ENCODE measurements at places on chromosomes 6 and 20.

DNA sequence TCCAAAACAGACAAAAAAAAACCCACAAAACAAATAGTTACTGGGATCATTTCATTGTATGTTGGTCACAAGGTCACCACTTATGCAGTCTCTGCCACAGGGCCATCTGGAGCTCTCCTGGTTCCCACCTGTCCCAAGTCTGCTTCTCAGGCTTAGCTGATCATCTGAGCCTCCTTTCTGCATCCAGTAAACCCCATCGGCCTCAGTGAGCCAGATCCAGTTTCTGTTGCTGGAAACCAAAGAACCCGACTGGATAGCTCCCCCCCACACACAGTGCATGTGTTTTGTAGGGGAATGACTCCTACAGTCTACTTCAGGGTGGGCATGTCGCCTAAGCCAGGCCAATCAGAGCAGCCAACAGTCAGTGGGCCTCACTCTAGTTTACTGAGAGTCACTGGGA lies 233.3 kb downstream of the PREX1 start:
- DNase-seq, result no peak

- no peak for DNase-seq
These were observed 40.3 kb upstream of the CD93 start for GRCh38 chr20:23126281-23127061.

- DNase-seq, result peak; percentile 7
These were observed 257.8 kb downstream of the GMDS start for GRCh38 chr6:1987640-1988039.

DNA sequence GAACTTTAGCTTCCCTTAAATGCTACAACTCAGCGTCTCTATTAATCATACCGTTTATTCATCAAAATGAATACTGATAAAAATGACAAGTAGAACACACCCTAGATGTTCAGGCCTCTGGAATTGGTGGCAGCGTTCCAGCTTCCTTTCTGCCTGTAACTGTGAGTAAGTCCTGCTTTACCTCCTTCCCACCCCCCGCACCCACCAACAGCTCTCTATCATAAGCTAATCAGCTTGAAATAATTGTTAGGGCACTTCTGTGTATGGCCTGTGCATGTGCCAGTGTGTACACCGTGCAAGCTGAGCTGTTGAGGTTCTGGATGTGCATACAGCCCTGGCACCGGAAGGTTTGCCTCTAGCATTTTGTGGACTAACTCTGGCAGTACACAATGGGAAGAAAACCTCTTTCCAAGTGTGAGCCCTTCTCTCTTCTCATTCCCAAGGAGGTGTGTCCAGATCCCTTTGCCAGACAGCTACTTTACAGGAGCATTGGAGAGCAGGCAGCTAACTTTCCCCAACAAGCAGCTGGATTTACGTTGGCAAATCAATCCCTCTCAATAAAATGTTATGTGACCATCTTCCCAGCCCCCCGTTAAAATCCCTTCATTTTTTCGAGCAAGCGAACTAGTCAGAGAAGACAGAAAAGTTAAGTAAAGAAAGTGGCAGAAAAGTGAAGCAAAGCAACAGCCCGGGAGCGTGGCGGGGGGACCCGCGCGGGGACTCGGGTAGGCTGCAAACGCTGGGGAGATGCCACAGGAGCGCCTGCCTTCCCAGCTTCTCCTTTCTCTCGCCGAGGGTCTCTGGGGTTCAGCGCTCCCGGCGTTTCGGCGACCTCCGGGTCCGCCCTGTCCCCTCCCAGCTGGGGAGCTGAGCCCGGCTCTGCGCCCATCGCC lies 803 bp upstream of the ADGRG6 start:
- no peak for DNase-seq

GRCh38 chr6:112017169-112017568 lies 36.7 kb upstream of the CCN6 start:
- DNase-seq, result no peak

GRCh38 chr6:11462742-11463397 lies 74.7 kb upstream of the TMEM170B start:
- no peak for DNase-seq

GRCh38 chr20:48823476-48823875 lies 4.3 kb downstream of the PREX1 start:
- DNase-seq, result no peak

GRCh38 chr20:36854348-36855240 lies 21.3 kb upstream of the TLDC2 start:
- DNase-seq, result no peak

- DNase-seq, result no peak
These were observed 288.5 kb downstream of the CDH26 start for GRCh38 chr20:60246751-60247150.

- peak; percentile 7 for DNase-seq
These were observed 16.6 kb downstream of the POM121L2 start for GRCh38 chr6:27295301-27296079.

- DNase-seq, result no peak
These were observed 170.7 kb downstream of the ERMARD start for GRCh38 chr6:169921853-169922824.

- DNase-seq, result no peak
These were observed 22.3 kb downstream of the PNPLA1 start for GRCh38 chr6:36292170-36292569.
